Activated naive CD8-positive, alpha-beta T cell treated with anti-CD3 and anti-CD28 coated beads, Interleukin-2, amount 10 ng/mL, durations not matched to agents 7 days and 5 days (primary cell): ENCODE measurements at places on chromosomes 2 and 18.

GRCh38 chr18:76803814-76804213 is 18.5 kb upstream of the ZNF236 start:
- peak overlapping the region; percentile 58 for H3K4me3 ChIP-seq
- H3K4me1 ChIP-seq = peaks cover 9% of the 10 kb centered on the region
- no peaks in the 10 kb centered on the region for H3K36me3 ChIP-seq
- DNase-seq = peak; percentile 62
- H3K27ac ChIP-seq = no peak overlapping the region
- H3K27me3 ChIP-seq = peaks cover 18% of the 10 kb centered on the region

DNA sequence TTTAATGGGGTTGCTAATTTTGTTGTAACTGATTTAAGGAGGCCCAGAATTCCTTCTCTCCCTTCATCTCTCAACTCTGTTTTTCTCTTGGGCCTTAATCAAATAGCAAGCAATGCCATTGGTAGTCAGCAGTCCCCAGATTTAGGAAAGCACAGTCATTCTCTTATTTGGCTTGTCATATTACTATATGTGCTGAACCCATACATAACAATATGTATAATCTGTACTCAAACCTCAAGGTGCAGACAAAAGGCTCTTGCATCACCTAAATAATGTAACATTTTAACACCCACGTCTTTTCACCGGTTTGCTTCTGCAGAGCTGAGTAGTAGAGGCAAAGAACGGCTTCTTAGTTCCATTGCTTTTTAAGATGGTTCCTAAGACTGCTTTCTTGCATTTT is 33.4 kb downstream of the METTL8 start:
- H3K4me3 ChIP-seq = no peak overlapping the region
- no peak overlapping the region for H3K27ac ChIP-seq
- peaks cover 14% of the 10 kb centered on the region for H3K4me1 ChIP-seq
- DNase-seq = no peak
- H3K36me3 ChIP-seq = peaks cover 41% of the 10 kb centered on the region
- no peaks in the 10 kb centered on the region for H3K27me3 ChIP-seq

- no peak overlapping the region for H3K4me3 ChIP-seq
- DNase-seq = no peak
- H3K36me3 ChIP-seq = no peaks in the 10 kb centered on the region
- H3K27ac ChIP-seq = no peak overlapping the region
- peaks cover 12% of the 10 kb centered on the region for H3K27me3 ChIP-seq
Measured at GRCh38 chr2:190110131-190110530, 47.6 kb upstream of the MSTN start.

DNA sequence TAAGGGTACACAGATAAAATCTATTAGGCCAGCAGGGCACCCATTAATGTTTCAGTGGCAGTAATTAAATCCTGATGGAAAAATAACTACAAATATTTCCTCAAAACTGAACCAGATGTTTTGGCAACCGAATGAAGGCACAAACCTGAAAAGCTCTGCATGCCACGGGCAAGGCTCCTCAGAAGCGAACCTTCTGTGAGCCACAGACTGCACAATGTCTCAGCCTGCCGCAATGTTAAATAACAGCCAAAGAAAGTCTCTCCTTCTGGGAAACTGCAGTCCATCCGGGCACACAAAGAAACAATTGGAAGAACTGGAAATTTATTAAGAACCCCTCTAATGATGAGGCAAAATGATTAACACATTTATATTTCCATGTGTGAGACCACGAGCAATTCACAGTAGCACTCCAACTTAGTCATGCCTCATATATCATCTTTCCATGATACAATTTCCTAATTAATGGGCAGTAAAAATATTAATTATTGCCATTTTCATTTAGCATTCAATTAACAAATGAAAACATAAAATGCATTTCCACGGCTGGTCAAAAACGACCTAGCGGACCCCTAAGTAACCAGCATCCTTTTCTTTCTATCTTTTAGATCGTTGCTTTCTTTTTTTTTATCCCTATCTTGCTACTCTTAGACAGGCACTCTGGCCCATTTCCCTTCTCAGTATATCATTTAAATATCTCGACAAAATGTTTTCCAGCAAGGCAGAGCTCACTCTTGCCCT is 237.5 kb downstream of the EPHA4 start:
- H3K36me3 ChIP-seq = no peaks in the 10 kb centered on the region
- H3K4me3 ChIP-seq = no peak overlapping the region
- DNase-seq = no peak
- no peaks in the 10 kb centered on the region for H3K27me3 ChIP-seq

- H3K4me1 ChIP-seq = no peaks in the 10 kb centered on the region
- H3K27ac ChIP-seq = no peak overlapping the region
- no peaks in the 10 kb centered on the region for H3K36me3 ChIP-seq
- peaks cover 43% of the 10 kb centered on the region for H3K27me3 ChIP-seq
- DNase-seq = no peak
Measured at GRCh38 chr2:217972490-217972889, 30.3 kb downstream of the TNS1 start.

- DNase-seq = no peak
- H3K4me1 ChIP-seq = no peaks in the 10 kb centered on the region
- H3K27ac ChIP-seq = no peak overlapping the region
- no peak overlapping the region for H3K4me3 ChIP-seq
Measured at GRCh38 chr2:48849770-48850169, 94.2 kb upstream of the LHCGR start.

DNA sequence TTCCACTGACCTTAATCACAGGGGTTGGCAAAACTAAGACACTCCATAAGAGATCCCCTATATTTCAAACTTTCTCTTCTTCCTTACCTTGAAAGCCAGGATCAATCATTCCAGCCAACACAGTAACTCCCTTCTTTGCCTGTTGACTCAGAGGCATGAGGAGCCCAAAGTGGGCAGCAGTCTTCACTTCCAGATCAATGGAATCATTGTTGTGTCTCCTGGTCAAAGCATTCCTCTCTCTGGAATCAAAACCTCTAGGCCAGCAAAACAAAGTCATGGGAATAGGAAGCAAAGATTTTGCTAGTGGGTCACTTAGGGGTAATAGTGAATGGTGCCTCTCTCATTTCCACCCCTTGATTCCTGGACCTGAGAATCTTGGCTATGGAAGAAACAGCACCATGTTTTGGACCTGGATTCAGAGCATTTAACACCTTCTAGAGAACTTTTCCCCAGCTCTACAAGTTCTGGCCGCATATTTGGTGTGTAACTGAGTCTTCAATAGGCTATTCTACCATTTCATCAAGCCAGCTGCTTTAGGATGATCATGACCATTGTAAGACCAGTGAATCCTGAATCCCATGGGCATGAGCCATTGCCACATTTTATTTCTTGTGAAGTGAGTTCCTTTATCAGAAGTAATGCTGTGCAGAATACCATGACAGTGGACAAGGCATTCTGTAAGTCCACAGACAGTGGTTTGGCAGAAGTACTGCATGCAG is 65.7 kb upstream of the SERPINE2 start:
- no peak overlapping the region for H3K27ac ChIP-seq
- H3K4me1 ChIP-seq = no peaks in the 10 kb centered on the region
- no peak overlapping the region for H3K4me3 ChIP-seq
- H3K36me3 ChIP-seq = no peaks in the 10 kb centered on the region
- DNase-seq = no peak
